Breast epithelium (tissue), 4 donors: ENCODE measurements at places on chromosomes 12 and 14.

DNA sequence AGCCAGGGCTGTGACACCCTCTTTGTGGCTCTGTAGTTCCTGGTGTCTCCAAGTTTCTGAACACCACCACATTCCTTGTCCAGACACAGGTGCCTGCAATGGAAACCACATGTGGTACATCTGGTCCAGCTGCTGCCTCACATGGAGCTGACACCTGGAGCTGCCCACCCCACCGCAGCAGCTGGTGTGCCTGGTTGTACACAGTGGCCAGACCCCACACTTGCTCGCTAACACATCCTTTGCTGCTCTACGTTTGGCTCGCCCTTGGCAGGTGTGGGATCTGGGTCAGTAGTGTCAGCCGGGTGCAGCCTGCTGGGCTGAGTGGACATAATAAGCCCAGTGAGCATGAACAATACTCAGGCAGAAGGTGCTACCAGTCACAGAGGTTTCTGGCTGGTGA, 198.9 kb downstream of the ADGRD1 start:
- DNase-seq = no peak
- H3K36me3 ChIP-seq = no peaks in the 10 kb centered on the region
- H3K4me3 ChIP-seq = no peak overlapping the region
- H3K27ac ChIP-seq = no peak overlapping the region
- H3K27me3 ChIP-seq = no peaks in the 10 kb centered on the region

- H3K27me3 ChIP-seq = no peaks in the 10 kb centered on the region
- DNase-seq = no peak
- no peaks in the 10 kb centered on the region for H3K4me1 ChIP-seq
- H3K4me3 ChIP-seq = no peak overlapping the region
- H3K36me3 ChIP-seq = no peaks in the 10 kb centered on the region
- no peak overlapping the region for H3K27ac ChIP-seq
Observed at GRCh38 chr12:115030017-115030416, 346.0 kb upstream of the TBX3 start.

DNA sequence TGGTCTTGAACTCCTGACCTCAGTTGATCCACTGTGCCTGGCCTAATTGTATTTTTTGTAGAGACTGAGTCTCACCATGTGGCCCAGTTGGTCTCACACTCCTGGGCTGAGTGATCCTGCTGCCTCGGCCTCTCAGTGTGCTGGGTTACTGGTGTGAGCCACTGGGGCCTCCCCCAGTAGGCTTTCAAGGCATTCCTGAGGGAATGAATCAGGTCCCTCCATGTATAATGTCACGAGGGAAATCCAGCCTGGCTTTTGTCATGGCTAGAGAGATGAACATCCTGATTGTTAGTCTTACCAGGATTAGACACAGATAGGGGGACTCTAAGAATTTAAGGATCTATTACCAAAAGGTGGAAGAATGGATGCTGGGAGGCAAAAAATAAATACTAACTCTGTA, 51.9 kb downstream of the CPSF2 start:
- H3K36me3 ChIP-seq = no peaks in the 10 kb centered on the region
- no peaks in the 10 kb centered on the region for H3K27me3 ChIP-seq
- no peak overlapping the region for H3K27ac ChIP-seq
- H3K4me1 ChIP-seq = no peaks in the 10 kb centered on the region

GRCh38 chr12:79302162-79302814, 388.5 kb downstream of the PAWR start:
- no peak overlapping the region for H3K4me3 ChIP-seq
- H3K27me3 ChIP-seq = no peaks in the 10 kb centered on the region
- H3K4me1 ChIP-seq = no peaks in the 10 kb centered on the region
- no peak overlapping the region for H3K27ac ChIP-seq
- H3K36me3 ChIP-seq = no peaks in the 10 kb centered on the region

DNA sequence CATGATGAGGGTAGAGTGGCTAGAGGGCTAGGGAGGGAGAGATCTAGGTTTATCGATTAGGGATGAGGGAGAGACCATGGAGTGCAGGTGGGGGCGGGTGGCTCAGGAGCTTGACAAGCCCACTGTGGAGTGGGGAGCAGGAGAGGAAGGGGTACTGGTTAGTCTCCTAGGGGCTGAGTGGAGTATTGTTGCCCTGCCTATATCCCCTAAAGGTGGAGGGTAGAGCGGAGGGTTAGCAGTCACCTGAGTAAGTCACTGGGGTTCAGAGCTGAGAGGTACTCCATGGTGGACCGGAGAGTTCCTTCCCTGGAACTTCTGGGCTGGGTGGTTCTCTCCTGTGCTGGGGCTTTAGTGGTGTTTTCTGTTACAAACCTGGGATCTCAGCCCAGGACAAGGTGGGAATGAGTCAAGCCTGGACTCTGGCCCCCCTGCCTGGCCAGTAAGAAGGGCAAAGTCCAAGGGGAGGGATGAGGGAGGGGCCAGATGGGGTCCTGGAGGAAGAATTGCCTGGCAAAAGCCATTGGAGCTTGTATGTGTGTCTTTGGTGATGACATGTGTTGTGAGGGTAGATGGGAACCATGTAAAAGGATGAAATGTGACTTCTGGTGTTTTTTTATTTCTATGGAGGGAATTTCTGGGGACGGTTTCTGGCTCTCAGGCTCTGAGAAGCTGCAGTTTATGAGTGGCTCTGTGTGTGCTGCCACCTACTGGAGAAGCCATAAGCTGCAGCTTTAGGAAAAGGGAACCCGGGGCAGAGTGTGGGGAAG, at the start of gene CIDEB:
Gene CIDEB, minus strand, starts transcription at position 403 of the 767 bp plus-strand sequence. Its CDS starts 119 bp downstream, at position 284.
- peak within 1 kb of the TSS; percentile 34 for H3K27ac ChIP-seq
- no peak for DNase-seq
- H3K4me1 ChIP-seq = peaks cover 12% of the 10 kb centered on the region
- no peaks in the 10 kb centered on the region for H3K27me3 ChIP-seq
- no peak within 1 kb of the TSS for H3K4me3 ChIP-seq

GRCh38 chr14:92106143-92106926, at the start of gene ATXN3:
Gene ATXN3 (minus strand): TSS chr14:92106582. CDS start chr14:92106552, 30 bp downstream.
- no peaks in the 10 kb centered on the region for H3K27me3 ChIP-seq
- no peaks in the 10 kb centered on the region for H3K36me3 ChIP-seq
- H3K4me1 ChIP-seq = no peaks in the 10 kb centered on the region
- peak; percentile 96 for DNase-seq

DNA sequence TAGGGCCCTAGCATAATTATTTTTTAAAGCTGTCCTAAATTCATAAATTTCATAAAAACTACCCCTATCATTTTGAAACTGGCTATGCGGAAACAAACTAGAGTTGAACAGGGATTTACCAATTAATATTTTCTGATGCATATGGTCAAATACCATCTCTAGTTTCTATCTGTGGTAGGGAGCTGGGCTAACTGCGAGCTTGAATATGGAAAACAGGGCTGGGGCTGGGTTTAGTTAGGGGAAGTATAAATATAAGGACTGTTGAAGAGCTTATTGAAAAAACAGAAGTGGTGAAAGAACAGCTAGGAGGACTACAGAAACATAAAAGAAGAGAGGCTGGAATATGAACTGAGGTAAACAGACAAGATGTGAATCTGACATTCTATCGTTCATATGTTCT, 91.8 kb downstream of the SLC38A1 start:
- H3K4me1 ChIP-seq = no peaks in the 10 kb centered on the region
- H3K27me3 ChIP-seq = no peaks in the 10 kb centered on the region
- H3K4me3 ChIP-seq = no peak overlapping the region
- DNase-seq = no peak
- H3K27ac ChIP-seq = no peak overlapping the region

GRCh38 chr12:109735051-109735521, 21.5 kb downstream of the FAM222A start:
- H3K36me3 ChIP-seq = no peaks in the 10 kb centered on the region
- no peaks in the 10 kb centered on the region for H3K27me3 ChIP-seq
- H3K27ac ChIP-seq = no peak overlapping the region
- no peak overlapping the region for H3K4me3 ChIP-seq
- DNase-seq = no peak
- no peaks in the 10 kb centered on the region for H3K4me1 ChIP-seq

- no peaks in the 10 kb centered on the region for H3K36me3 ChIP-seq
- no peak for DNase-seq
- no peak overlapping the region for H3K4me3 ChIP-seq
- no peaks in the 10 kb centered on the region for H3K4me1 ChIP-seq
- peaks cover 16% of the 10 kb centered on the region for H3K27me3 ChIP-seq
Observed at GRCh38 chr12:111233786-111234185, 135.1 kb downstream of the PHETA1 start.

- H3K4me1 ChIP-seq = no peaks in the 10 kb centered on the region
- H3K27ac ChIP-seq = no peak overlapping the region
- H3K4me3 ChIP-seq = no peak overlapping the region
- no peaks in the 10 kb centered on the region for H3K36me3 ChIP-seq
- no peaks in the 10 kb centered on the region for H3K27me3 ChIP-seq
Observed at GRCh38 chr12:74624201-74624600, 86.6 kb downstream of the ATXN7L3B start.

DNA sequence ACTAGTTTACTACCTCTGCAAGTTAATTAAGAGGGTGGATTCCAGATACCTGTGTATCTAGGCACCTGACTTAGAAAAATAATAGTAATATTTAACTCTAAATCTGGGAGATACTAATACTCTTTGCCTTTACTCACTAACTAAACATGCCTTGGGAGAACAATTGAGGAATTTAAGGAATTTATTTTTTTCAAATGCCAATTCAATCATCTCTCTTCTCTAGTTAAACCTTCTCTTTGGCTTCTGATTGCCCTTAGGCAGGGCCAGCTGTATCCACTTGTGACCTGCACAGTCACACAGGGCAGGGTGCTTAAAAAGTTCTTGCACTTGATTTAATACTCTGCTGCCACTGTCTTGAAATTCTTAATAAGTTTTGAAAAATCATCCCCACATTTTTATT, 142.4 kb downstream of the PLCZ1 start:
- H3K36me3 ChIP-seq = no peaks in the 10 kb centered on the region
- H3K4me1 ChIP-seq = no peaks in the 10 kb centered on the region
- no peak for DNase-seq
- H3K4me3 ChIP-seq = no peak overlapping the region

- H3K4me1 ChIP-seq = peaks cover 4% of the 10 kb centered on the region
- H3K36me3 ChIP-seq = no peaks in the 10 kb centered on the region
Observed at GRCh38 chr12:55931780-55932550, 1.0 kb downstream of the DGKA start.

DNA sequence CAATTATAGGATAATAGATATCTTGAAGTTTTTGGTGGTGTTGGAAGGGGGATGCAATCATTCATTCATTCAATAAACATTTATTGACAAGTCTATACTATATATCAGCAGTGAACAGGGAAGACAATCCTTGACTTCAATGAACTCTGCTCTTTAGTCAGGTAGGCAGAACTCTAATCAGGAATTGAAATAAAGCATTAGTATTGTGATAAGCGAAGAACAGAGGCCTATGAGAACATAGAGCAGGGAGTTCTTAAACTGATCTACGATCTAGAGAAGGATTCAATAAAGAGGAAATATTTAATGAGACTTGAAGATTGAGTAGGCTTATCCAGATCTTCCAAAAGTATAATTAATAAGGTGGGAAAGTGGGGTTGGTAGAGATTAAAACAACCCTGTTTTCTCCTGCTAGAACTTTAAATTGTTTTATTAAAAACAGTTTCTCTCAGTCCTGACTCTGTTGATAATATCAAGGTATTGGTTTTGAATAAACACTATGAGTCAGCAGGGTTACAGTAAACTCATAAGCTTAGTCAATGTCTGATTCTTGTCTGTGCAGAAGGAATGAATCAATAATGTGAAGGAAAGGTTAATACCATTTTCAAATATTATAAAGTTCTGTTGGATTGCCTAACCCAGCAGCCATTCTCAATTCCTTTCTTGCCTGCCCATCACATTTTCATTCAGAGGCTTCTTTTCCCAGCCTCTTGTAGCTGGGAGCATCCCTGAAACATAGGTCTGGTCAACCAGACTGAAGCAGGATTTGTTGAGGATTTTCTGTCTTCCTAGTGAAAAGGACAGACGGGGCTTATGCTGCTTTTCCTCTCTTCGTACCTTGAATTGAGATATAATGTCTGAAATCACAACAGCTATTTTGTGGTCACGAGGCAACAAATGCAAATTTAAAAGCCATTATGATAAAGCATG, 38.9 kb upstream of the KTN1 start:
- no peaks in the 10 kb centered on the region for H3K27me3 ChIP-seq
- H3K4me3 ChIP-seq = no peak overlapping the region
- H3K4me1 ChIP-seq = peaks cover under 1% of the 10 kb centered on the region
- peak overlapping the region; percentile 12 for H3K27ac ChIP-seq
- no peak for DNase-seq
- no peaks in the 10 kb centered on the region for H3K36me3 ChIP-seq

GRCh38 chr14:21191809-21192446, 36.1 kb upstream of the OR5AU1 start:
- no peaks in the 10 kb centered on the region for H3K4me1 ChIP-seq
- H3K27ac ChIP-seq = no peak overlapping the region
- peak; percentile 59 for DNase-seq
- peak overlapping the region; percentile 14 for H3K4me3 ChIP-seq
- no peaks in the 10 kb centered on the region for H3K27me3 ChIP-seq
- no peaks in the 10 kb centered on the region for H3K36me3 ChIP-seq

- no peak overlapping the region for H3K4me3 ChIP-seq
- no peak for DNase-seq
- H3K27ac ChIP-seq = peak overlapping the region; percentile 83
- no peaks in the 10 kb centered on the region for H3K4me1 ChIP-seq
- no peaks in the 10 kb centered on the region for H3K36me3 ChIP-seq
Observed at GRCh38 chr14:68363843-68364767, 428.8 kb downstream of the ZFP36L1 start.

GRCh38 chr12:27561535-27562350, 37.7 kb downstream of the PPFIBP1 start:
- peak overlapping the region; percentile 58 for H3K27ac ChIP-seq
- no peak overlapping the region for H3K4me3 ChIP-seq
- no peaks in the 10 kb centered on the region for H3K27me3 ChIP-seq
- DNase-seq = no peak

GRCh38 chr14:50001151-50001998, 108.5 kb downstream of the ARF6 start:
- H3K27me3 ChIP-seq = no peaks in the 10 kb centered on the region
- peaks cover 25% of the 10 kb centered on the region for H3K4me1 ChIP-seq
- DNase-seq = peak; percentile 87
- H3K36me3 ChIP-seq = no peaks in the 10 kb centered on the region

DNA sequence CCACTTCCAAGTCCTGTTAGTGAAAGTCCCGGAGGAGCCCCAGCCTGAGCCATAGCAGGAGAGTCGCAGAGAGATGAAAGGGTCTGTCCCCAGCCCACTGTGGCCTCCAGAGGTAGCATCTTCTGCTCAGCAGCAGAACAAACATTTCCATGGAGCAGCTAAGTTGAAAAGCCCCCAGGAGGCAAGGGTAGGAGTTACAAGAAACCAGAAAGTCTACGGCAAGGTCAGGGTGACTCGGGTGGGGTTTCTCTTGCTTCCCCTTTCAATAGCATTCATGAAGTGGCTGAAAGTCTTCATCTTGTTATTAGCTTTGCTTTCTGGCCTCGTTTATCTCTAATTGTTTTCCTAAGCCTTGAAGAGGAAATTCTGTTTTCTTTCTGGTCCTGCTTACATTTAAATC, 151.2 kb upstream of the DIO3 start:
- H3K27ac ChIP-seq = no peak overlapping the region
- H3K4me1 ChIP-seq = no peaks in the 10 kb centered on the region
- no peaks in the 10 kb centered on the region for H3K36me3 ChIP-seq
- H3K4me3 ChIP-seq = no peak overlapping the region

- no peaks in the 10 kb centered on the region for H3K27me3 ChIP-seq
- no peaks in the 10 kb centered on the region for H3K36me3 ChIP-seq
- no peaks in the 10 kb centered on the region for H3K4me1 ChIP-seq
- DNase-seq = no peak
Observed at GRCh38 chr12:101407049-101407435, 530 bp downstream of the ARL1 start.

GRCh38 chr14:65277027-65277426, 135.5 kb upstream of the FUT8 start:
- no peak overlapping the region for H3K27ac ChIP-seq
- no peak for DNase-seq
- no peak overlapping the region for H3K4me3 ChIP-seq
- no peaks in the 10 kb centered on the region for H3K27me3 ChIP-seq
- no peaks in the 10 kb centered on the region for H3K4me1 ChIP-seq
